ENCODE measurements at places on chromosomes 5 and 9. TPM values are rescaled to one million over a fixed set of nuclear protein-coding genes. Genes with fewer than 3 reads are reported as not detected.

CD274 gene
- 0.65 TPM for total RNA-seq

GRCh38 chr5:24265306-24265705, 379.5 kb downstream of the CDH10 start:
- DNase-seq = no peak

SFXN1 gene
- total RNA-seq = 18.1 TPM

SNX30 gene
- 10.5 TPM for total RNA-seq

DNA sequence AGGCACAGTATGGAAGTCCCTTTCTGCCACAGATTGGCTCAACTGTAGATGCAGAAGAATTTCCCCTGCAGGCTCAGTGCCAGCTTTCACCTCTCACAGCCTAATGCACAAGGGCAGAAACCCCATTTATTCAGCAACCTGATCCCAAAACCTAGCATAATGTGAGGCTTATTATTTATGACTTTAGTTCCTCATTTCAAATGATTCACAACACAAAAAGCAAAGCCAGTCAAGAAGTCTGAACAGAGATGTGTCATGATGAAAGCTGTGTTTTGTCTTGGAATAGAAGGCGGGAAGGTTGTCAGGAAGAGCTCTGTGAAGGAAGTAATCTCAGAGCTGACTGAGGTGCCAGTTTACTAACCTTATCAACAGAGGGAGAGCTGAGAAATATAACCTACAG, 369.7 kb downstream of the LRRC70 start:
- DNase-seq = no peak

- no peak for DNase-seq
These were observed 3.7 kb downstream of the ROPN1L start for GRCh38 chr5:10445352-10445751.

CCDC187 gene
- total RNA-seq = not detected

- DNase-seq = no peak
These were observed 119.3 kb upstream of the WWC1 start for GRCh38 chr5:168171901-168172759.

DNA sequence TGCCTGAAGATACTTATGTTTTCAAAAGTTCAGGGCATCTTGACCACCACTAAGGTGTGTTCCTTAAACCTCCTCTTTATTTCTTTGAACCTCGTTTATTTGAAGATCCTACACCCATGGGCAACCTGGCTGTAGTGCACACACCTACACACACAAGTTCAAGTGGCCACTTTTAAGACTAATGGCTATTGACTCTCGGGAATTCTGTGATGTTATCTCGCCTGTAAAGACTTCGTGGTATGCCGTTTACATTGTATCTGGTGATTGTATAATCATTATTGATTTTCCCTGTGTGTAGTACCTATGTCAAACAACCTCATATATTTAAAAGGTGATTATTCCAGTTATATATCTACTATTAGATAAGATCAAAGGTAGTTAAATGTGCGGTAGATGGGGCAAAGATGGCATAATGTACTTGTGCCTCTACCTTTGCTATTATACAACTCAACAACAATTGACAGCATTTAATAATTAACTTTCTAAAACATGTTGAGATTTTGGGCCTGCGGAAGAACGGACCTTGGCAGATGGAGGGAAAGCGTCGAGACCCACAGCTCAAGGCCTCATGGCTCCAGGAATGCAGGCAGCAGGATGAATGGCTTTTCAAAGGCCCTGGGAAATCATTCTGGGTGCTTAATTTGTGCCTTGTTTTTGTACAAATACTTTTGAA, 51.4 kb upstream of the IRX2 start:
- DNase-seq = peak; percentile 14

GRCh38 chr5:142474431-142475094, 149.7 kb upstream of the SPRY4 start:
- no peak for DNase-seq

DNA sequence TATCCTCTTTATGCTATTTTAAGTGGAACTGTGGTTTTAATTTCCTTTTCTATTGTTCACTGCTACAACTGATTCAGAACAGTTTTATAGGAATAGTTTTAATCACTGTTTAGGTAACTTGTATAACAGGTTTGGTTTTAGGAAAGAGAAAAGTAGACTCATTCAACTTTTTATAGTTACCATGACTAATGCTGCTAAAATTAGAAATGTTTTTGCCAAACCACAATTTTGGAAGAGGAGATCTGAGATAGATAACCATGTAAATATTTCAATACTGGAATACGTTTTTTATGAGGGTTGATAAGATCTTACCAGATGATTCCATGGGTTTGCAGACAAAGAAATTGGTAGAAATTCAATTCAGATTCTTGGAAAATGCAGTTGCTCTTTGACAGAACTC, 404.6 kb upstream of the ARRDC3 start:
- no peak for DNase-seq

DNA sequence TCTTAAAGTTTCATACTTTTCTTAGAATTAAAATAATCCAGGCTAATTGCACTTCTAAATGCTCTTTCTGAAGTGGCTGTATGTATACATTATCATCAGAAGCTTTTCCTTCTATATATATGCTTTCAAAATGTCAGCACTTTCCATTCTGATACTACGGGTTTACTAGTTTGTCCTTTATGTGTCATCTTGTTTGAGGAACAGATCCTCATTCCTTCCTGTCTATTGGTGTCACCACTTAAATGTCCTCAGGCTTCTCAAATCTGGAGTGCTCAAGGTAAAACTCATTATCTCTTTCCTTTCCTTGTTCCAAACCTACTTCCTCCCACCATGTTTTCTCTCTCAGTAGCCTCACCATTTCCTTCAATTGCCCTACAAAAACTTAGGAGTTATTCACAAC, 236.3 kb downstream of the CSNK1G3 start:
- DNase-seq = no peak

- DNase-seq = no peak
These were observed 26.2 kb upstream of the CTNNAL1 start for GRCh38 chr9:109039539-109039938.

GRCh38 chr5:68369023-68369359, 153.4 kb downstream of the PIK3R1 start:
- DNase-seq = no peak

ECM2 gene
- 9.1 TPM for total RNA-seq

DNA sequence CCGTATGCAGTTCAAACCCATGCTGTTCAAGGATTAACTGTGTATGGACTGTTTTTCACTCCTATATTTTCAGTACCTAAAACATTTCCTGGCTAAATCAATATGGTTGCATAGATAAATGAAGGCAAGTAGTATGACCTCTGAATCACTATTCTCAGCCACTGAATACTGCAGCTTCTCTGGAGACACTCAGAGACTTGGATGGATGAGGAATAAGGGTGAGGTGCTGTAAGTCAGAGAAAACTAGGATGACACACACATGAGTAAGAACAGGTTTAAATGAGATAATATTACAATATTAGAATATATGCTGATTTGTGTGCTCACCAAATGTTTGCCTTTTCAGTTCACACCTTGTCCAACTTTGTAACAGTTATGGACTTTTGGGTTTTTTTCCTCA, 26.0 kb upstream of the ANXA1 start:
- no peak for DNase-seq

- no peak for DNase-seq
These were observed 9.8 kb downstream of the TGFBI start for GRCh38 chr5:136038635-136039034.

GRCh38 chr5:13278148-13278547, 666.3 kb downstream of the DNAH5 start:
- DNase-seq = no peak

AMBP gene
- total RNA-seq = not detected

DNA sequence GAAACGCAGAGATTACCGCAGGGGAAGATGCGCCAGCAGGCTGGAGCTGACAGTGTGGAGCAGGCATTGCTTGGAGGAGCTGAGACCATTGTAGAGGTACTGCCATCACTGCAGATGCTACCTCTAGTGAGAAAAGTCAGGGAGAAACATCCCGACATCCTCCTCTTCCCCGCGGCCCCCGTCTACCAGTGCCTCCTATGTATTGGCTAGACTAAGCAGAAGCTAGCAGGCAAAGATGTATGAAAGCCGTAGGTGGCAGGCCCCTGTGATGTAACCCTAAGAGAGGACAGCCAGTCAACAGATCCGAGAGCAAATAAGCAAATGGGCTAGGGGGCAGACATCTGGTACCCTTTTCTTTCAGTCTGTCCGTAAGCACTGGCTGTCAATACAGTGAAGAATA, 115.5 kb upstream of the ACTBL2 start:
- DNase-seq = no peak

SETX gene
- total RNA-seq = 46.9 TPM

GPR151 gene
- not detected for total RNA-seq

GRCh38 chr9:120434532-120434931, 145.4 kb downstream of the CDK5RAP2 start:
- no peak for DNase-seq

IARS1 gene
- 49.8 TPM for total RNA-seq

- no peak for DNase-seq
These were observed 340.2 kb downstream of the ADAMTS6 start for GRCh38 chr5:65141493-65141892.

ANKRD31 gene
- under 0.01 TPM for total RNA-seq

GRCh38 chr9:34463098-34463900, 4.7 kb downstream of the DNAI1 start:
- no peak for DNase-seq

EIF4EBP3 gene
- total RNA-seq = 9.9 TPM

- no peak for DNase-seq
These were observed 637.7 kb downstream of the SEMA5A start for GRCh38 chr5:8908055-8908683.

GRCh38 chr9:69981686-69982445, 61.8 kb upstream of the MAMDC2 start:
- no peak for DNase-seq

SLC1A1 gene
- total RNA-seq = 2.0 TPM

DNA sequence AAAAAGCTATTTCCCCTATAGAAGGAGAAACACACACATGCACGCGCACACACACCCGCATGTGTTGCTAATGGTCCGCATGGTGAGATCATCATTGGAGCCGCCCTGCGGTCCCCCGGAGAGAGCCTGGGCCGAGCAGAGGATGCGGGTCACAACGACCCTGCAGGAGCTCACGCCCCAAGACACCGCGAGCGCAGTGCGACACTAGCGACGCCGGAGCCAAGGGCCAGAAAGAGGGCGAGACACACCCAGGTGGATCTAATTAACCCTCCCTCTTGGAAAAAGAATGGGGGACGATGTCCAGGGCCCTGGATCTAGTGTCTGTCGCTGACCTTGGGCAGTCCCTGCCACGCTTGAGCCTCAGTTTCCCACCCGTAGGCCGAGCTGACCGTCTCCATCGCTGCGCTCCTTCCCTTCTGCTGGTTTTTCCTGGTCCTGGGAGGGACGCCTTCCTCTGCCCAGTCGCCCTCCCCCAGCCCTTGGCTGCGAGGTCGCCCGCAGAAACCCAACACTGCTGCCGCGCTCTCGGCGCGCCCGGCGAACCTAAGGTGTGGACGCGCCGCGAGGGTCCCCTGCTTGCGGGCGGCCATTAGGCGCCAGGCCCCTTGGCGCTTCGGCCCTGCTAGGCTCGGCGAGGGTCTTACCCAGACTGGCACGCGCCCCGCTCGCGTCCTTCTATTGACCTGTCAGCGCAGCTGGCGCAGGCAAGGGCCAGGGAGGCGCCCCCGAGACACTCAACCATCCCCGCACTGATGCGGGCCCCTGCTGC, 47.5 kb upstream of the RNF20 start:
- DNase-seq = no peak

CPLANE1 gene
- 20.7 TPM for total RNA-seq

DNA sequence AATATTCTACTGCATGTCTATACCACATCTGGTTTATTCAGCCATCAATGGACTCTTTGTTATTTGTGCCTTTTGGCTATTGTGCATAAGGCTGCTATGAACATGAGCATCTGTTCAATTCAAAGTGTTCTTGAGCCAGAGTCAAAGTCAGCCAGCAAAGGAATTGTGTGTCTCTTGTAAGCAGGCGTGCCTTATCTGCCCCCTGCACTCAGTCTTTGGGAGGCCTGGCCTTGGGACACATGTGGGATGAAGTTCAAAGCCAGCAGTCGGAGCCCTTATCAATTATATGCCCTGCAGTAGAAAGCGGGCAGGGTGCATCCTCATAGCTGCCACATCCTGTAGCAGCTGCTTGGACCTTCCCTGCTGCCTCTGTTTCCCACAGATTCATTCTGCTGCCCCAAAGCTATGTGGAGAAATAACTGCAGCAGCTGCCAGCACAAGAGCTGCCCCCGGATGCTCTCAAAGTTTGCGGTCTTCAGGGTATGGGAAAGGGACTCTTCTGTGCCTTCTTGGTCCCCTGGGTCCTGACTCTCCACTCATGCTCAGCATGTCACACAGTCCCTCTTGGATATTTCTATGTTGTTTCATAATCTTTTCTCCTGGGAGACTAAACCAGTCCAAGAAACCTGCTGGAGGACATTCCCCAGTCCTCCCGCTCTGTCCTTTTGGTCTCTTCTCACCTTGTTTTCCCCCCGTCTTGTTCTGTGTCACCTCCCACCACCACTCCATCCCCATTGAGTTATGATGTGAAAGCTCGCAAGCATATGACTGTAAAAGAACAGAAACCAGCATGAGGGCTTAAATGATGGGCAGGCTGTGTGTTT, 35.9 kb downstream of the STOM start:
- DNase-seq = no peak

FBLL1 gene
- total RNA-seq = 0.33 TPM

DNA sequence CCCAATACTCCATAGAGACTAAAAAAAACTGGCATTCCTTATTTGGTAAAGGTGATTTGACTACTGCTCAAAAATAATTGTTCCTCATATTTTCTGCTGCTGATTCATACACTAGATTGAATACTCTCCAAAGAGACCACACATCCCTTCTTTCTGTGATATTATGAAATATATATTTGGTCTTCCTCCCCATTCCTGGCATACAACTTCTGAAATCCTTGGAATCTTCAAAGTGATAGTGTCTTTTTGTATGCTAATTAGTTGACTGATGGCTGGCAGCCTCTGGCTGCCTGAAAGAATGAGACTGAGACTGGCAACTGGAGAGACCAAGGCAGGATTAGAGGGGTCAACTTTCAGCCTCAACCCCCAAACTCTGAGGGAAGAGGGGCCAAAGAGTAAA, 348.0 kb upstream of the RFX3 start:
- no peak for DNase-seq

GRCh38 chr5:177495243-177496060, 2.0 kb downstream of the PDLIM7 start:
- DNase-seq = no peak

- no peak for DNase-seq
These were observed 246.8 kb downstream of the MSX2 start for GRCh38 chr5:174971210-174971609.

PLPPR1 gene
- 0.99 TPM for total RNA-seq

DNA sequence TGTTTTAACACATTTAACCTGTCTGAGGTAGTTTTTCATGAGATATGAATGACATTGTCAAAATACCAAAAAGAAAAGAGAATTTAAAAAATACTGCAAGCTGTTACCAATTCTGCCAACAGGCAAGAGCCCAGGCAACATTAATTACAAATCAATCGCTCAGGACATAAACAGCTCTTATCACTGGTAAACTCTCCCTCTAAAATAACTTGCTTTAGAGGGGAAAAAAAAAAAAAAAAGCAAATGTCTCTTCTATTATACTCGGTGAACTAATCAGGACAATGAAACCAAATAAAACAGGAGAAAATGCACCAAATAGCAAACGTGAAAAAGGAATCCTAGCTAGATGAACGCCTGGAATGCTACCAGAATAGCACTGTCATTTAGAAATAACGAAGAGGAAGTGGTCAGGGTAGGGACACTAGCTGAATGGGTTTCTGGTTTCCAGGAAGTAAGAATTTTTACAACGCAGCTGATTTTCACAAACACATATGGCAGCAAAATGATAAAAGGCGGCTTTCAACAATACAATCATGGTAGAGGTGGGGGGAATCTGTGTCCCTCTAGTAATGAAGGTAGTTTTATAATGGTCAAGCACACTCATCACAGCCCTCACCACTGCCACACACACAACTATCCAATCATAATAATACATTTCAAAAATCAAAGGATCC, 94.9 kb downstream of the DENND1A start:
- no peak for DNase-seq
